ENCODE measurements at places on chromosomes 2 and 18. TPM values are rescaled to one million over a fixed set of nuclear protein-coding genes. Genes with fewer than 3 reads are reported as not detected.

Gene LIMS3
- total RNA-seq, result 1.1 TPM

Gene ASTL
- total RNA-seq, result not detected

Gene ERICH2
- total RNA-seq, result not detected

Gene VSNL1
- 0.85 TPM for total RNA-seq

Gene NAT8
- total RNA-seq, result not detected

Gene OSBPL6
- total RNA-seq, result 0.96 TPM

Gene GPN1
- total RNA-seq, result 60.2 TPM

Gene RGPD4
- under 0.01 TPM for total RNA-seq

Gene EFHD1
- 2.0 TPM for total RNA-seq

Gene PJVK
- total RNA-seq, result 0.77 TPM

Gene CFAP53
- total RNA-seq, result 0.85 TPM

Gene CLEC4F
- total RNA-seq, result not detected

Gene IL36B
- total RNA-seq, result not detected

Gene CD8A
- not detected for total RNA-seq

Gene FMNL2
- total RNA-seq, result 17.6 TPM

Gene ZSWIM2
- under 0.01 TPM for total RNA-seq

Gene FSHR
- not detected for total RNA-seq

Gene DNAJC5G
- total RNA-seq, result not detected

Gene OBSL1
- 26.6 TPM for total RNA-seq
